Effector CD4-positive, alpha-beta T cell (primary cell): ENCODE measurements at places on chromosomes 13 and 19.

DNA sequence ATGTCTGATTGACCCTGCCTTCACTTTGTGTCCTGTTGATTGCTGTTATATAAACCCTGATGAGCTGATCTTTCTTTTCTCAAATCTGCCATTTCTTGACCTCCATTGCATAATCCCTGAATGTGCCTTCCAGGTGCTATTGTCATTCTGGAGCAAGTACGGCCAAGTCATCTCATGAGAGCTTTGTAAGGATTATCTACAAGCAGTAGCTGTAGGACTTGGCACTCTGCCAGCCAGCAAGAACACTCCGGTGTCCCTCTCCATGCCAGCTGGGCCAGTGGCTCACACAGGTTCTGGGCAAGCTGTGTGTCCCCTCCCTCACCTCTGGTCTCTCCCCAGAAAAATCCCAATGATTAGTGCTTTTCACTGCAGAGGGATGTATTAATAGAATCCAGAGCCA lies 348.1 kb downstream of the FOXO1 start:
- no peak for DNase-seq

- DNase-seq: no peak
Measured at GRCh38 chr19:39351537-39352064, 9.4 kb downstream of the SAMD4B start.

DNA sequence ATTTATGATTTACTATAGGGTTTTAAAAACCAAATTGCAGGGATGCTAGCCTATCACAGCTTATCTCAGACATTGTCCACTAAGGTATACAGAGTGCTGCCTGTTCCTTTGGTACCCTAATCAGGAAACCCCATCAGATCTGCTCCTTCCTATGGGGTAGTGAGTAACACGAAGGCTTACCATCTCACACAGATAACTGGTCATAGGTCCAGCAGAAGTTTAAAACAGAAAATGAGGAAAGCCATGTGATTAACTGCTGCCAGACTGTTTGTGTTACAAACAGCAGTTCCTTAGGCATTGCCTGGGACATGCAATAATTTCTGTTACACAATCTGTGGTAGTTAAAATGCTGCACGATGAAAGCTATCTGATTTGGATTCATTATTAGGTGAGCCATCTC lies 53.5 kb upstream of the ALOX5AP start:
- DNase-seq: no peak

DNA sequence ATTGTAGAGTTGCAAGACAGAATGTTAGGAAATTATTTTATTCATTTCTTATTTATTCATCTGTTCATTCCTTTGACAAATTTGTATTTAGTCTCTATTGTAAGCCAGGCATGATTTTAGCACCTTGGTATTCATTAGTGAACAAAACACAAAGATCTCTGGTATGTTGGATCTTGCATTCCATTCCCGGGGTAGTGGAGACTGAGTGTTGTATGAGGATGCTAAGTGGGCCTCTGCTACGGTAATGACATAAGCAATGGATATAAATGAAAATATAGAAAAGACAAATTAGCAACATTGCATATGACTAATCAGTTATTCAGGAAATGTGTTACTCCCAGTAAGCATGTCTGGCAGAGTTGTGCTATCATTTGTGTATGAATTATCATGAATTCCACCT lies 449.3 kb downstream of the PCDH17 start:
- no peak for DNase-seq

GRCh38 chr19:31351855-31352195 lies 2.6 kb upstream of the TSHZ3 start:
- no peak for DNase-seq

DNA sequence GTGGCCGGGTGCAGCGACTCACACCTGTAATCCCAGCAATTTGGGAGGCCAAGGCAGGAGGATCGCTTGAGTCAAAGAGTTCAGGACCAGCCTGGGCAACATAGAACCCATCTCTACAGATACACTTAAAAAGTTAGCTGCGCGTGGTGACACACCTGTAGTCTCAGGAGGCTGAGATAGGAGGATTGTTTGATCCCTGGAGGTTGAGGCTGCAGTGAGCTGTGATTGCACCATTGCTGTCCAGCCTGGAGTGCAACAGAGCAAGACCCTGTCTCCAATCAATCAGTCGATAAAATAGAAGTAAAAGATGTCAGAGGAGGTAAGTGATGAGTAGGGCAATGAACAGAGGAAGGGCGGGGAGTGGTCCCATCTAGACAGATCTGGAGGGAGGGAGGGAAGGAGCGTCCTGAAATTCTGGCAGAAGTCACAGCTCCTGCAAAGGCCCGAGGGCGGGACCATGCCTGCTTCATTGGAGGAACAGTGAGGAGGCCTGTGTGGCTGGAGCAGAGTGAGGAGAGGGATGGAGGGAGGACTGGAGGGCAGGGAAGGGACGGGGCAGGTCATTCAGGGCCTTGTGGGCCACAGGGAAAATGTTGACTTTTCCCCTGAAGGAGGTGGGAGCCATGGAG lies 9.7 kb downstream of the SMIM24 start:
- DNase-seq: no peak

GRCh38 chr19:40312533-40312932 lies 27.4 kb upstream of the AKT2 start:
- no peak for DNase-seq

GRCh38 chr13:112032186-112032993 lies 34.6 kb upstream of the SOX1 start:
- DNase-seq: no peak

DNA sequence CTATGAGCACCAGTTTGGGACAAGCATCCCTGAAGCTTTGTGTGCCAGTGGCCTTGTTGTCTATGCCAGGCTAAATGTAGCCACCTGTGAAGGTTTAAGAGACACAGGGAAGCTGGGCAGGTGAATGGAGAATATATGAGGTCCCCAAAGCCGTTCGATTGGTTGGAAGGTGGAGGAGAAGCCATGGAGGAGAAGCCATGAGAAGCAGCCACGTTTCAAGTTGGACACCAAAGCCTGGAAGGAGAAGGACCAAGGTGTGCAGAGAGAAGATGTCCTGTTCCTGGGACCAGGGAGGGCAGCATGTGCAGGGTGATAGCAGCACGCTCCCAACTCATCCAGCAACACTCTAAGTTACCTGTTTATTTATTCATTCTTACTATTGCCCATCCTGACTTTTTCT lies 432.3 kb upstream of the TSHZ3 start:
- DNase-seq: no peak

DNA sequence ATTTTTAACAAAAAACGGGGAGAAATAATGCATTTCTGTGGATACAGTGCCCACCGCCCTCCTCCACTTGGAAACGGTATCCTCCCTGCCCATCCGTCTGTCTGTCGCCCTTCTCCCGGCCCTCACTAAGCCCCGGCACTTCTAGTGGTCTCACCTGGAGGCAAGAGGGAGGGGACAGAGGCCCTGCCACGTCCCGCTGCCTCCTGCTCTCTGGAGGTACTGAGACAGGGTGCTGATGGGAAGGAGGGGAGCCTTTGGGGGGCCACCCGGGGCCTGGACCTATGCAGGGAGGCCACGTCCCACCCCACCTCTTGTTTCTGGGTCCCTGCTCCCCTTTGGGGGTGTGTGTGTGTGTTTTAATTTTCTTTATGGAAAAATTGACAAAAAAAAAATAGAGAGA lies 3.0 kb upstream of the HAMP start:
- no peak for DNase-seq

GRCh38 chr19:8306235-8307054 lies 1.7 kb downstream of the CD320 start:
- no peak for DNase-seq

GRCh38 chr13:33963134-33963533 lies 145.2 kb downstream of the RFC3 start:
- DNase-seq: no peak

GRCh38 chr13:100875392-100876043 lies 200.9 kb upstream of the TMTC4 start:
- DNase-seq: no peak

DNA sequence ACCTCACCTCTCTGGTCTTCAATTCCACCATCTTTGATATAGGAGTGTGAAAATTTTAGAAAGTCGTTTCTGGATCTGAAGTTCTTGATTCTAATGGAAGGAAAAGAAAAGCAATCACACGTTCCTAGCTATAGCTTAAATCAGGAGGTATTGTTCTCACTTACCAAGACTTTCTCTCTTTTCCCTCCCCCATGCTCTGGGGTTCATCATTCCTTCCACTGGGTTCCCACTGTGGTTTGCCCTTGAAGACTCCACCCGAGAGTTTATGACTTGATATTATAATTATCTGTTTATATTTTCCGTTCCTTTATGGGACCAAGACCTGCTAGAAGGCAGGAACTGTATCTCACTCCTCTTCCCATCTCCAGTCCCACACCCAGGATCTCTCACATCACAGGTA lies 76.6 kb downstream of the AKAP11 start:
- DNase-seq: no peak

- no peak for DNase-seq
Measured at GRCh38 chr13:83272652-83273240, 609.5 kb downstream of the SLITRK1 start.

DNA sequence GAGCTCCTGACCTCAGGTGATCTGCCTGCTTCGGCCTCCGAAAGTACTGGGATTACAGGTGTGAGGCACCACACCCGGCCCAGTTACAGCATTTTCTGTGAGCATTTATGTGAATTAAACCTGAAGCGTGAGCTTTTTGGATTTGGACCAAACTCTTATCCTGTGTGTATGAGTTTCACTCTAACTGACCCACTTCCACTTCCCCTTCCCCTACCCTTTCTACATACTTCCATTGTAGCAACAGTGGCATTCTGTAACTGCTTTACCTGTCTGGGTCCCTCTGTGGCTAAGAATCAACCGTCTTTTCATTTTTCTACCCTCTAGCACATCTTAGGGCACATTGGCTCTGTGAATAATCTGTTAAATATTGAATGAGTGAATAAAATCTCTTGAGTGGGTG lies 16.2 kb downstream of the FRY start:
- DNase-seq: no peak

GRCh38 chr13:50366488-50367174 lies 351.4 kb downstream of the KCNRG start:
- no peak for DNase-seq

DNA sequence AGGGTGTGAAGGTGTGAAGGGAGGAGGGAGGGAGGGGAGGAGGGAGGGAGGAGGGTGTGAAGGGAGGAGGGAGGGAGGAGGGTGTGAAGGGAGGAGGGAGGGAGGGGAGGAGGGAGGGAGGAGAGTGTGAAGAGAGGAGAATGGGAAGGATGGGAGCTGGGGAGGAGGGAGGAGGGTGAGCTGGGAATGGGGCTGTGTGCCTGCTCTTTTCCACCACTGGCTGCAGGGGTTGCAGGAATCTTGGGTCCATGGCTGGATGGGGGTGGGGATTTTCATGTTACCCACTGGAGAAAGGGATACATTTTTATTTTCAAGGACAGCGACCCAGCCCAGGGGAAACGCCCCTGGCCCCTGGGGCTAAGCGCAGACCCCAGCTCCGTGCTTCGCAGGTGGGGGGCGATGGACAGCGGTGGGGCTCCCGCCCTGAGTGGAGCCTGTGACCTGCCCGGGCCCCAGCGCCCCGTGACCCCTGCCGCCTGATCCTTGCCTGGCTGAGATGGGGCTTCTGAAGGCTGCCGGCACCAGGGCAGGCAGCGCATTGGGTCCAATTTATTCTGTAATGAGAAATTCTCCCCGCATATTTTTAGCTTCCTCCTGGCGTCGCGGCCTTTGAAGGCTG lies 3.0 kb upstream of the EFNA2 start:
- no peak for DNase-seq

DNA sequence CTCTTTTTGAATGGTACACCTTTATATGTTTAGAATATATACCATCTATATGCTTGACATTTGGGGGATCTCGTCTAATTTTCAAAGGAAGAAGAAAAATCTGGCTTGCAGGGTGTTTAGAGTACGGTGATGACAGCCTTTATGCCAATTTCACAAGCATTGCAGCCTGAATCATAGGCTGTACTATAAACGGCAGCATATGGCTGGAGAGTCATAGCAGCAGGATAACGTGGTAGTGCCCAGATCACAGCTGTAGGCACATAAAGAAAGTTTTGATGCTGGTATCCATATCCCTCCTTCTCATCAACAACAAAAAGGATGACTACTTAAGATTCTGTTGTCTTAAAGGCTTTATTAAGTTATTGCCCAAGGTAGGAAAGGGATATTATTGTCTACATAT lies 253.0 kb downstream of the PCDH9 start:
- DNase-seq: no peak

- no peak for DNase-seq
Measured at GRCh38 chr13:65921933-65922332, 1308.2 kb downstream of the PCDH9 start.

- no peak for DNase-seq
Measured at GRCh38 chr13:93867481-93867880, 612.0 kb downstream of the DCT start.

DNA sequence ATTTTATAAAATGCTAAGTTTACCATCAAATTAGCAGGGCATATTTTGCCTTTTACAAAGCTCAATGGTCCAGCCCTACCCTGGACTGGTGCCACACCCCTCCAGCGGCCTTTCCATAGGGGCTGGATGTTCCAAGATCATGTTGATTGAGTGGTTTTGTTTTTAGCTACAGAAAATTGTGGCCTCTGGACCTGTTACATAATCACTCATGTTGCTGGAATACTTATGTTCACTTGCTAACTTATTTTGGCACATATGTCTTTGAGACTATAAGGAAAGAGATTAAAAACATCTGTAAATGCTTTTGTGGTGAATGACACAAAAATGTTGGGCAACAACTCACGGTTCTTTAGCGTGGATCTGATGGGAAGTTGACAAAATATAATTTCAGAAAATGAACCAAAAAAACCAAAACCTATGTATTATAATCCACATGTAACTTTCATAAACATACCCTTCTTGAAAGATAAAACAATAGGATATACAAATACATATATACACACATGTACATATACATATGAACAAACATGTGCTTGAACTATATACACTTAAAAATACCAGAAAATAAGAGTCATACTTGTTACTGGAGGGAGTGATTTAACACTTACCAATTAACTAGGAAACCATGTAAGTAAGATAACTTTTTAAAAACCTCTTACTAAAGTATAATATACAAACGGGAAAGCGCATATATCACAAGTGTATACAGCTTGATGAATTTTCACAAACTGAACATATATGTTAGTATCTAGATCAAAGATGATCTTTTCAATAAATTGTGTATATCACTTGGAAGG lies 46.6 kb upstream of the SLC15A1 start:
- DNase-seq: no peak

- no peak for DNase-seq
Measured at GRCh38 chr13:25872481-25873241, 179.2 kb downstream of the SHISA2 start.

DNA sequence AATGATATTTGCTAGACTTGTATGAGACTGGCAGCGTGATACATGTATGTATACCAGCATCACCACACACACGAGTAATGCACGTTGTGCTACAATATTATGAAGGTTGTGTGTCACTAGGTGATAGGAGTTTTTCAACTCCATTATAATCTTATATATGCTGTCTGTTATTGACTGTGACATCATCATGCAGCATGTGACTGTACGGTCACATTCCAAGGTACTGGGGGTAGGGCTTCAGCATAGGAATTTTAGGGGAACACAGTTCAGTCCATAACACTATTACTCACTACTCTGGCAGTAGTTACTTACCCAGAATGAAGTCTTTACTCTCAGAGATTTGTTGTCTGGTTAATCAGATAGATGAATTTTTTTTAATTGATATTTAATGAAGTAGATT lies 91.1 kb downstream of the CDK8 start:
- no peak for DNase-seq
